Left kidney (tissue), 8 donors: ENCODE measurements at places on chromosomes 6 and 20. TPM values are rescaled to one million over a fixed set of nuclear protein-coding genes. Genes with fewer than 3 reads are reported as not detected.

DNA sequence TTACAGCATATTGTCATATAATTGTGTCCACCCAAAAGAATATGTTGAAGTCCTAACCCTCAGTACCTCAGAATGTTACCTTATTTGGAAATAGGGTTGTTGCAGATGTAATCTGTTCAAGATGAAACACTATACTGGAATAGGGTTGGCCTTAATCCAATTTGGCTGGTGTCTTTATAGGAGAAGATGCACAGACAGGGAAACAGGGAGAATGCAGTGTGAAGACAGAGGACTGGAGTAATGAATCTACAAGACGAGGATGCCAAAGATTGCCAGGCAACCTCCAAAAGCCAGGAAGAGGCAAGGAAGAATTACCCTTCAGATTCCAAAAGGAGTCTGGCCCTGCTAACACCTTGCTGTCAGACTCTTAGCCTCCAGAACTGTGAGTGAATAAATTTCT is 482.9 kb downstream of the PTPRT start:
- DNase-seq = no peak

DNA sequence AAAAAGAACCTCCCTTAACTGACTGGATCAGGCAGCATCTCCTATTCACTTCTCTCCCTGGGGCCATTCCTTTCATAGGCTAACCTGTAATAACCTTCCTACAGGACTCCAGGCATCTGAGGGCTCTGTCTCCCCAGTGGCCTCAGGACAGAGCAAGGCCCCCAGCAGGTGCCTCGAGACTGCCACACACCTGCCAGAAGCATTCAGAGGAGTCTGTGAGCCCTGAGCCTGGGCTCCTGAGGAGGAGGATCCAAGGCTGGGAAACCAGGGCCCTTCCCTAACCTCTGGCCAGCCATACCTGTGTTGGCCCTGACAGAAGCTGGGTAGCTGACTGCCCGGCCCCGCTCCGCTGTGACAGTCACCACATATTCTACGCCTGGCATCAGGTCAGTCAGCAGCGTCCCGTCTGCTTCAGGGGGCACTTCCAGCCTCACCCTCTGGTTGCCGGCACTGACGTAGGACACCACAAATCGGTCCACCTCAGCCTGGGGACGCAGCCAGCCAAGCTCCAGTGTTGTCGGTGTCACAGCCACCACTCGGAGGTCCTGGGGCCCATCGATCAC is 20.6 kb downstream of the TNXB start:
- DNase-seq = no peak

- DNase-seq = no peak
Measured at GRCh38 chr20:48483334-48484066, 344.3 kb downstream of the PREX1 start.

- no peak for DNase-seq
Measured at GRCh38 chr6:111553580-111553979, 52.1 kb downstream of the TRAF3IP2 start.

GRCh38 chr6:13046084-13046483 is 282.3 kb downstream of the TBC1D7 start:
- DNase-seq = no peak

DNA sequence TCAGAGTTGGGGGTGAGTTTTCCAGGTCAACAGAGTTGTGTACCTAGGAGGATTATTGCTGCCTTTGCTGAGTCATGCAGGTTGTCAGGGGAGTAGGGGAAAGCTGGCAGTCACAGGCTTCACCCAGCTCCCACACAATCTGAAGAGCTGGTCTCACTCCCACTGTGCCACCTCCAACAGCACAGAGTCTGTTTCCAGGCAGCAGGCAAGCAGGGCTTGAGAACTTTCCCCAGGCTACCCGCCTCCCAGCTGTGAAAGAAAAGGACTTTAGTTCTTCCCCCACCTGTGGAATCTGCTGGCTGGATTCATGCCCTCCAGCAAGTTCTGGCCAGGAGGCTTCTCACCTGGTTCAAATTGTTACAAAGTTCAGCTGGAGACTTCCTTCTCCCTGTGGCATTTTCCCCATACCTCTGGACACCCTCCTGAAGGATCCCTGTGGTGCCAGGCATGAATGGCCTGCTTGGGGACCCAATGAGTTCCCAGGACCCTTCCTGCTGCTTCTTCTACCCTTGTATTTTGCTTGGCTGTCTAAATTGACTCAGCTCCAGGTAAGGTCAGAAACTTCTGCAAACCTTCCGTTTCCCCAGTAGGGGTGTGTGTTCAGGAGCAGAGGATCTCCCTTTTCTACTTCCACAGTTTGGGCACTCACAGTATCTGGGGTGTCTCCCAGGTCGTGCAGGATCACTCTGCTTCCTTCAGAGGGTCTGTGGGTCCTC is 378.1 kb upstream of the MAN1A1 start:
- DNase-seq = no peak

GRCh38 chr6:130615816-130616215 is 211.4 kb upstream of the SMLR1 start:
- no peak for DNase-seq

Gene CCN6
- polyA plus RNA-seq = 2.7 TPM

Gene NOX3
- polyA plus RNA-seq = 1.6 TPM

Gene TBC1D22B
- 15.2 TPM for polyA plus RNA-seq

Gene MEI4
- polyA plus RNA-seq = 2.1 TPM

Gene WDR27
- polyA plus RNA-seq = 85.1 TPM

Gene OLIG3
- not detected for polyA plus RNA-seq
